ENCODE measurements at places on chromosomes 4 and X.

DNA sequence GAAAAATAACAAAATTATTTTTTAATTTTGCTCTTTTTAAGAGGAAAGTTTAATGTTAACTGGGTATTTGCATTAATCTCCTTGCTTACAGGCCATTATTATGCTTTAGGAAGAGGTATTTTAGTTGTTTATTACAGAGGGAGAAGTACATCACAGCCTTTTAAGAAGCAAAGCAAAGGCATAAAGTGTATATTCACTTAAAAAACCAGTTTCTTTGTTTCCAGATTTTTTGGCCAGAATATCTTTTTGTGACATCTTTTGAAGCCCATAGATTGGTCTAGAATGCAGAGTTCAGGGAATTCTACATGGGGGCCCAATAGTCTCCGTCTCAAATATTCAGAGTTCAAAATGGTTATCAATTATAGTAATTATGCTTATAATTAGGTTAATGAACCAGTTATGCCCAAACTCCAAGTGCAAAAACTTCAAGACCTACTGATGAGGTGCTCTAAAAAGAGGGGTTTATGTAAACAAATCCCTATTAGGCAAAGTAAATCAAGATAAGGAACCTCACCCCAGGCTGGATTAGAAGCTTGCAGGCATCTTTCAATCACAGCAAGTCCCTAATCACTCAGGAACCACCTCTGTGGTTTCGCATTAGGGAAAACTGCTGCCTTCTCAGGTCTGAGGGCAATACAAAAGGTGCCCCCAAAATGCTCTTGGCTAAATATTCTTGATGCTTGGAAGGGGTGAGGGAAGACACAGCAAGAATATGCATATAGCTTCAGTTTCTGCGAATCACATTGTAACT is 1.4 kb downstream of the CXXC4 start:
- no peak for DNase-seq

DNA sequence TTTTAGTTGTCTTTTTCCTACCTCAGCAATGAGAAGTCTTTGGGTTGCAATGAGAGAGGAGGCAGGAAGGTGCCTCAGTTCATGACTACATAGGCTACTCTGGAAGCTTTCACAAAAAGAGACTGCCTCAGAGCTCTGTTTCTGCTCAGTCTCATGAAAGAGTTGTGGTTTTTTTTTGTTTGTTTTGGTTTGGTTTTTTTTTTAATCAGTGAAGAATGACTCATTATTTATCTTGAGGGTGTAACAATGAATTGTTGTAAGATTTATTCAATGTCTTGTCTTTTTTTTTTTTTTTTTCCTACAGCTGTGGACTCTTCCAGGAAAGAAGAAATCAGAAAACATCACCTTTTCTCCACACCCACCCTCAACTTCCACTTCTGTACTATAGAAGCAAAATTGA is 67.5 kb upstream of the CXCL13 start:
- no peak for DNase-seq

DNA sequence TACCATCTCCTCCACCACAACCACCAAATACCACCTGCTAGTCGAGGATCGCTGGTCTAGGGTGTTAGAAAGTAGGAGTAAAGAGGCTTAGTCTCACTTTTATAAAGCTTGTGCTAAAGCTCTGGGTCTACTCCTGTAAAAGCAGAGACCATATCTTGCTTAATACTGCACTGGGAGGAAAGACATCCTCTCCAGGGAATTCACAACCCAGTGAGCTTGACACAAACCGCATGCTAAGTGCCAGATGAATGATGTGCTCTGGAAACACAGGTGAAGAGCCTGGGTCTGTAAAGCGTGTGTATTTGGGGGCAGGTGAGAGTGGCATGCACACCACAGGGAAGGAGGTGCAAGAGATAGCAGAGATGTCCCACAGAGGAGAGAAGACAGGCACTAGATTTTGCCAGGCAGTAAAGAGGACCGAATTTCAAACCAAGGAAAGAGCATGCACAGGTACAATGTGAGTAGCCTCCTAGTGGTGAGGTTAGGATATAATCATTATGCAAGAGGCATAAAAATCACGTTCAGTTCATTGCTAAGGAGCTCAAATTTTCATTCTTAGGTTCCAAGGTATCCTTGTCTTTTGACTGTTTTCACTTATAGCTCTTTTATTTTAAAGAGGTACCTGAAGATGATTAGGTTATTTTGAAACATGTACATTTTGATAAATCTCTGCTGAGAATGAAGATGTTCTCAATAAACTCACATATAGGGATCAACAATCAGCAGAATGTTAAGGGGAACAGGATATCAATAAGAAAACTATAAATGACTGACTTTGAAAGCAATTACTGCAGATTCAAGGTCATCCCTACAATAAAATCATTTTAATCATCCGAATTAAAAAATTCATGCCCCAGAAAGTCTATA is 20.7 kb downstream of the TAPT1 start:
- no peak for DNase-seq

DNA sequence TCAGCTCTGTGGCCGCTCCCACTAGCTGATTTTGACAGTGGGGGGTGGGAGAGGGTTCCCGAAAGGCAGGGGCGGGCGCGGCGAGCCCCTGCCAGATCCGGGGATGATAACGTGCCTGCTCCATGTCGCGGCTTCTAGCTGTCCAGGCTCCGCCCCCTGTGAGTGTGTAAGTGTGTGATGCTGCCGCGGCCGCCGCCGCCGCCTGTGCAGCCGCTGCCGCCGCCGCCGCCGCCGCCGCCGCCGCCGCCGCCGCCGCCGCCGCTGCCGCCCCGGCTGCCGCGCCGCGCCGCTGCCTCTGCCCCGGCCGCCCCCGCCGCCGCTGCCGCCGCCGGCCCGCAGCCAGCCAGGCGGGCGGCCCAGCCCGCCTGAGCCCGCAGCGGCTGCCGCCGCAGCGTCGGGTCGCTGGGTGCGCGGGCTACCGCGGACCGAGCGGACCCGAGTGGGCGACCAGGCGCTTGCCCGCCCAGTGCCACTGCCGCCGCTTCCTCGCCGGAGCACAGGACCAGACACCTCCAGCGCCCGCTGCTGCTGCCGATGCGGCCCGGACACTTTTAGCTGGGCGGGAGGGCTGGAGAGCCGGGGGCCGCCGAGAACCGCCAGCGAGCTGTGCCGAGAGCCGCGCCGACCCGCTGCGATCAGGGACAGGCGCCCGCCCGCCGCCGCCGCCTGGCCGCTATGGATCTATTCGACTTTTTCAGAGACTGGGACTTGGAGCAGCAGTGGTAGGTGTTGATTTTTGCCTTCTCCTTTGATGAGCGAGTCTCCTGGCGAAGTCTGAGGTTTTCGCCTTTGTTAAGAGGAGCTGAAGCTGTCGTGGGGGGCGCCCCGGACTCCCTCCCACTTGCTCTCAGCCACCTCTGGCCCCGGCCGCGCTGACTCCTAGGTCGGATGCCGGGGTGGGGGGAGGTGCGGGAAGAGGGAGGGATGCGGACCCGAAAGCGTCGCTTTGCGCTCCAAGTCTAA is at the start of gene AFF2:
AFF2 (plus strand) TSS at position 195 of the 963 bp plus-strand sequence; CDS start at position 676, 481 bp downstream.
- DNase-seq, result peak; percentile 4

DNA sequence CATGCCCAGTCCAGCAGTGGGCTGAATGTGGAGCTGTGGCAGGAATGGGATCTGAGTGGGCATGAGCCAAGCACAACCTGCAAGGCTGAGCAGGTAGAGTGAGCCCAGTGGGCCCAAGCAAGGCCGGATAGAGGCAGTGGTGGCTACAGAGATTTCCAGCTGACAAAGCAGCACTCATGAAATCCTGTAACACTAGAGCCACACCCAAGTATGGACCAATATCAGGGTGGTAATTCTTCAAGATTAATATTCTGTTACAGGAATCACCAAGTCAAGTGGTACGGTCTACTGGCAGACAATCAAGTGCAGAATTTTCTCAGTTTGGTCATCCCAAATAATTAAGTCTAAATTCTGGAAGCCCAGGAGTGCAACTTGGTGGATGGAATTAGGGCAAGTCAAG is 132.4 kb upstream of the ENPEP start:
- DNase-seq, result no peak

DNA sequence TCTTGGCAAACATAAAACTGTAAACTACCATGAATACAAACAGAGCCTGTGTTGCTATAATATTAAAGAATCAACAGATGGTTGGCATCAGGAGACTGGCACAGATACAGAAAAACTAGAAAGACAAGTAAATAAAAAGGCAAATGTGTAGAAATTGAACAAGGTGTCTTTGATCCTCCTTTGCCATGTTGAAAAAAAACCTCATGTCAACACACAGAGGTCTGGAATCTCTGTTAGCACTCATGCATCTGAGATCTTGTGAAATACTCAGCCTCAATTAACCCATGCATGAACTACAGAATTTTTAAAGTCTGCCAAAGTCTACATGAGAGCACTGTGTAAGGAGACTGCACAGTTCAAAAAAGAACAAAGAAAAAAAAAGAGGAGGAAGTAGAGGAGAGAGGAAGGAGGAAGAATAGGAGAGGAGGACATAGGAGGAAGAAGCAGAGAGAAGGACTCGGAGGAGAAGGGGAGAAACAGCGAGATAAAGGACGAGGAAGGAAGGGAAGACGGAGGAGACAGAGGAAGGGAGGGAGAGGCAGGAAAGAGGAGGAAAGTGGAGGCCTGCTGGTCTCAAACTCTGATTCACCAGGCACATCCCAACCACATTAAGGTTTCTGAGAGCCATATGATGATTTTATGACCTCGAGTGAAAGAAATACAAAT is 52.8 kb downstream of the PRDM5 start:
- DNase-seq, result no peak

- DNase-seq, result no peak
Observed at GRCh38 chr4:105622269-105622668, 69.8 kb downstream of the ARHGEF38 start.

DNA sequence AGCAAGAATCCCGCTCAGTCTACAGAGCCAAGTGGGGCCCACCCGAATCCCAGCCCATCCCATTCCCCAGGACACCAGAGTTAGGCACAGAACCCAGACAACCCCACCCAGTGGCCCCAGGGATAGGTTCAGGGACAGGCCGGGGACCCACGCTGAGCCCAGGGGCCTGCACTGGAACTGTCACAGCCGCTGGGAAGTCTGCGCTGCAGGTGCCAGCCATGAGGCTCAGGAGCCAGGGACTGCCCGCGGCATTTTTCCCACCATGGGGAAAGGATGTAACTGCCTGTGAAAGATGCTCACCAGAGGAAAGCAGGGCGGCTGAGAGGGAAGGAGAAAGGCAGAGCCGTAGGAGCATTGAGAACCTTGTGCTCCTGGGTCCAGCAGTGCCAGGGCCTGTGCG is 12.0 kb downstream of the EVC2 start:
- no peak for DNase-seq

- DNase-seq, result no peak
Observed at GRCh38 chrX:115650916-115651315, 89.9 kb downstream of the PLS3 start.

DNA sequence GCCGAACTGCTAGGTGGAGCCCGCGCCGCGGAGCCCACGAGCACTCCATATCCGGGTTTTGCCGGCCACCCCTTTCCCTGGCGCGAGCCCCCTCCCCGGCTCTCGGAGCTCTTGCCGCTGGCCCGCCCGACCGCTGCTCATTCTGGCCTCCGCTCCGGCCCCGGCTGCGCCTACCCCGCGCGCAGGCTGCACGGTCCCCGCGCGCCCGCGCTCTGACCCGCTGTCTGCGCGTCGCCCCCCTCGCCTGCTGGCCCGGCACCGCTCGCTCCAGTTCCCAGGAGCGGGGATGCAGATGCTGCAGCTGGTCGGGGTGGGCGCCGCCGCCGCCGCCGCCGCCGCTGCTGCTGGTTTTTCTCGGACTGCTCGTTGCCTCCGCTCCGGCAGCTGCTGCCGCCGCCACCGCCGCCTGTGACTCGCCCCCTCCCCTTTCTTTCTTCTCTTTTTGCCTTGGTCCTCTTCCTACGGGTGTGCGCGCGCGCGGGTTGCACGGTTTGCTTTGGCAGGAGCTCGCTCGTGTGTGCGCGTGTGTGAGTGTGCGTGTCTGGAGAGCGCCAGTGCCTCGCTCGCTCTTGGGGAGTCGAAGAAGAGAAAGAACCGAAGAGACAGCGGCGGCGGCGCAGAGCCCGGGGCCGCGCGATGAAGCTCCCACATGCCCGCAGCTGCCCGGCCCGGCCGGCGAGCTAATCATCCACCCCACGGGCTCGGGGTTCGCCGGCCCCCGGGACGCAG is at the start of gene ADGRL3:
ADGRL3 (plus strand) TSS at position 140 of the 729 bp plus-strand sequence.
- DNase-seq, result no peak

- DNase-seq, result no peak
Observed at GRCh38 chrX:105999294-105999693, 39.2 kb downstream of the SERPINA7 start.

DNA sequence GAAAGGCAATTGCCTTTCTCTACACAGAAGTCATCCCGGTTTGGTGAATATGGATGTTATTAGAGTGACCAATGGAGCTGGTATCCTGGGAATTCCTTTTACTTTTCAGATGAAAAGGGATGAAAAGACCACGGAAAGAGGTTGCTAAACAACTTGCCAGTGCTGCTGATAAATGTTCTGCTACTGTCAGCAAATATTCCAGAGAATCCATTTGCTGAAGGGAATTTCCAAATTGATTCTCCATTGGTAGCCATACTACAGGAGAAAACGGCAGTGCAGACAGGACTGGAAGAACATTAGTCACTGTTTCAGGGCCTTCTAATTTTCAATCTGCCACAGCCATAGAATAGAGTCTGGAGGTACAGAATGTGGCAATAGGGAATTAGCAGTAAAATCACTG is 451.5 kb downstream of the PCDH11X start:
- DNase-seq, result no peak

DNA sequence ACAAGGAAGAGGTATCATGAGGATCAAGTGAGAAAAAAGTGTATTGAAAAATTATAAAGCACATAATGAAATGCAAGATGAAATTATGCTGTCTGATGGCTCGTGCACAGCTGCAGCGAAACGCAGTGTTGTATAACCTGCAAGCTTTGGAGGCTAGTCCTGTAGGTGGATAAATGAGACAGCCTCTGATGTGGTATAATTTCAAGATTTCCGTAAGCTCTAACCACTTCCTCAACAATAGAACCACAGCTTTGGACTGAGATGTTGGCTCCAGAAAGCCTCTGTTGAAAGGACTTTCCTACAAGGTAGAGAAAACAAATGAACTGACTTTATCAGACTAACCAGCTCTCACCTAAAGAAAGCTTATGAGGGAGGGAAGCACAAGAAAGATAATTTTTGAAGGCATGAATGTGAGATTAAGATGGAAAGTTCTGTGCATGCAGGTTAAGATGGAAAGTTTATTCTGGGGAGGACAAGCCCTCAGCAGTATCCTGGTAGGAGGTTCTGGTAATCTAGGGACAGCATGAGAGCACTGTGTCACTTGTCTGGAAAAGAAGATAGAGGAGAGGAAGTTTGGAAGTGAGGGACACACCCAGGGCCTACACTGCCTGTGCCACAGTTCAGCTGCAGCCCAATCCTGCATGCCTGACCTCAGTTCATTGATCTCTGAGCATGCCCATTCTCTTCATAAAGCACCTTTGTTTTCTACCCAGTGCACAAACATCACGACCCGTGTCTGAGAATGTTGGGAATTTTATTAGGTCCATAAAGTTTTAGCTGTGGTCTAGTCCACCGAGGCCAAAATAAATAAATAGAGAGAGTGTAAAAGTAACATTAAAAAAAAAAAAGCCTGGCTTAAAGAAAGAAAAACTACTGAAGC is 161.5 kb upstream of the SFRP2 start:
- DNase-seq, result no peak

GRCh38 chrX:64093761-64094160 is 111.7 kb downstream of the AMER1 start:
- no peak for DNase-seq

GRCh38 chr4:108350332-108350731 is 181.6 kb upstream of the LEF1 start:
- no peak for DNase-seq

GRCh38 chrX:141668371-141668770 is 30.2 kb downstream of the SPANXD start:
- DNase-seq, result no peak

Measured in T-helper 17 cell (primary cell).